ENCODE measurements at places on chromosomes 1 and 21.

- DNase-seq, result no peak
These were observed 437.6 kb downstream of the TTLL7 start for GRCh38 chr1:83561346-83561745.

- no peak for DNase-seq
These were observed 20.0 kb upstream of the C8B start for GRCh38 chr1:56985857-56986256.

DNA sequence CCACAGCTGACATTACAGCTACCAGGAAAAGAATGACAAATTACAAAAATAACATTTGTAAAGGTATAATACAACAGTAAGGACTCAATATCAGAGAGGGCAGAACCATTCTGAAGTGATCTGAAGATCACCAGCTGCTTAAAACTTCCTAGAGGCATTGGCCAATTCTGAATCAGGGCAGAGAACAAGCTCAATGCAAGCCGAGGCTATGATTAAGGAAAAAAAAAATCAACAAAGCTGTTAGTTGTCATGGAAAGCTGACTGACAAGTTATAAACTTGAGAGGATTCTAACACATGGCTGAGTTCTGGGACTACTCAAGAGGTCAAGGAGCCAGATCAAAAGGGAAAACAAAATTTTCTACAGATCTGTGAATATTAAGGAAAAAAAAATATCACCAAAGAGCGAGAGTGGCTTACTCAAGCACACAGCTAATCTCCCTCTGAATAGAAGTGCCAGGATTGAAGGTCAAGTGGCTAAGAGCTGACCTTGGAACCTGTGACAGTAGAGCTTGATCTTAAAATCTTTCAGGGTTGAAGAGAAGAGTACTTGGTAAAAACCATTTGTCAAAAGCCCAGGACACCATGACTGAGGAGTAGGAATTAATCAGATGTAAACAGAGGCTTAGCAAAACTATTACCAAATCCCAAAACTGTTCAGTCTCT, 383.4 kb downstream of the USP25 start:
- DNase-seq, result no peak

GRCh38 chr1:37564892-37565291, 8.2 kb downstream of the DNALI1 start:
- DNase-seq, result no peak

DNA sequence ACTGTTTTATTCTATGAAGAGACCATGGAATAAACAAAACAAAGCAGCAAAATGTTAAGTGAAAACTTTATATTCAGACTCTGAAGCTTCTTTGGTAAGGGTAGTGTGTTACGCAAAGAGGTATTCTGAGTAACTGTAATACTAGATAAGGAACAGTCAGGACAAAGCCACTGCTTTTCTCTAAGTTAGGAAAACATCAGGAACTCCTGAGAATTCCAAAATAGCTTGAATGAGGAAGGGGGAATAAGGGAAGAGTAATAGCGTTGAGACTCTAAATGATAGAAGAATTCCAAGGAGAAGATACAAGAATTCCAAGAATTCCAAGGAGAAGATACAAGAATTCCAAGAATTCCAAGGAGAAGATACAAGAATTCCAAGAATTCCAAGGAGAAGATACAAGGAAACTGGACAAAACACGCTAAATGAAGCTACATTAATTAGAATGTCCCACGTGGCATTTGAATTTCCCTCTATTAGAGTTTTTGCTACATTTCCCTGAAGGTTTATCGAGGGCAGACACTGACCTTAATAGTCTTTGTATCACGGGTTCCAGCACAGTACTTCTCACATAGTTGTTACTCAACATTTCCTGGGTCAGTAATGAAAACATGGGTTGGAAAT, 71.5 kb downstream of the SMYD3 start:
- no peak for DNase-seq

GRCh38 chr1:4756851-4757580, 102.6 kb downstream of the AJAP1 start:
- no peak for DNase-seq

DNA sequence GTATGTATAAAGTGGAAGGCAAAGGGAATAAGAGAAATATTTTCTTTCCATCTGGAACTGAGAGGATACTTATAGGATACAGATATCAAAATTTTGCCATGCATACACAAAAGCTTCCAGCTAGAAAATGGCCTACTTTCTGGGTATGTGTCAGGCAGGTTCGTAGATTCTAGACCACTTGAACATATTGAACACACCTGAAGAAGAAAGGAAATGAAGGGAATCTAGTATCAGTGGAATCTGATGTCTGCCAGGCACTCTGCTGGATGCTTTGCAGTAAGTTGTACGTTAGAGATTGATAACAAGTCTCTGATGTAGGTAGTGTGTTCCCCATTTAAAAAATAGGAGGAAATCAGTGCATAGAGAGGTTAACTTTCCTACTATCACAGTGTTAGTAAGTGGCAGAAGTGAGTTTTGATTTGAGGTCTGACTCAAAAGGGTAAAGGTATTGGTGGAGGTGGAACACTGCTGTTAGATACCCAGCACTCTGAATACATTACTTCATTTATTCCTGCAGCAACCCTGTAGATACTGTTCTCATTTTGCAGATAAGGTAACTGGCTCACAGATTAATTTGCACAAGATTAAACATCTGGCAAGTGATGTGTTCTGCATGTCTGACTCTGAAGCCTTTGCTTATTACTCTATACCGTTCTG, 3.0 kb downstream of the CAMSAP2 start:
- no peak for DNase-seq

- no peak for DNase-seq
These were observed 276.2 kb upstream of the LRRC7 start for GRCh38 chr1:69291541-69291940.

- no peak for DNase-seq
These were observed 18.9 kb downstream of the HSF2BP start for GRCh38 chr21:43640400-43640799.

- DNase-seq, result no peak
These were observed 140.9 kb upstream of the CTTNBP2NL start for GRCh38 chr1:112255080-112255479.

- DNase-seq, result no peak
These were observed 66.5 kb downstream of the UBE2T start for GRCh38 chr1:202275061-202275770.

GRCh38 chr1:2976180-2976562, 45.1 kb upstream of the ACTRT2 start:
- DNase-seq, result peak; percentile 0

DNA sequence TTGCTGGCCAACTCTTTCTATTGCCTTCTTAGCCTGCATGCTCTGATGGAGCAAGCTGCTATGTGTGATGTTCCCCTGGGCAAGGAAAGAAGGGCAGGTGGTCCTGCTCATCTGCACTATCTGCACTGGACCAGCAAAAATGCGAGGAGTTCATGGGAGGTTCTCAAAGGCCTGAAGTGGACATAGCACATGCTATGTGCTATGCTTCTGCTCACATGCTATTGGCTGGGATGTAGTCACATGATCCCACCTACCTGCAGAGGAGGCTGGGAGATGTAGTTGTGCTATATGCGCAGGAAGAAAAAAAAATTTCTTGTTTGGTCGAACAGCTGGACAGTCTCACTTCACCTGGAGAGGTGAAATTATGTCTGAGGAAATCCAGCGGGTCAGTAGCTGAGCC, 587.7 kb downstream of the MATN1 start:
- DNase-seq, result no peak

DNA sequence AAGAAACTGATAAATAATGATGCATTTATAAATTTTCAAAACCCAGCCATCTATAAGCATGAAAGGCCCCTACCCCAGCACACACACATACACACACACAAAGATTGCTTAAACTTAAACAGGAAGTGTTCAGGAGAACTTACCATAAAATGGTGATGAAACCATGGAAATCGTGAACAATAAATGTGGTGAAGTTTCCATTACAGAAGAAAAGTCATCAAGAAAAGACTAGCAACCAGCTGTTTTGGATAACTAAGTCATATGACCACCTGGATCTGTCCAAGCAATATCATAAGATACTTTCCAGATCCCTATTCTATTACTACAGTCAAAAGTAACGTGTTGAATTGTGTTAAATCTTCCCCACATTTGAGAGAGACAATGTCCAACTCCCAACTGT, 24.1 kb downstream of the RGS5 start:
- no peak for DNase-seq

DNA sequence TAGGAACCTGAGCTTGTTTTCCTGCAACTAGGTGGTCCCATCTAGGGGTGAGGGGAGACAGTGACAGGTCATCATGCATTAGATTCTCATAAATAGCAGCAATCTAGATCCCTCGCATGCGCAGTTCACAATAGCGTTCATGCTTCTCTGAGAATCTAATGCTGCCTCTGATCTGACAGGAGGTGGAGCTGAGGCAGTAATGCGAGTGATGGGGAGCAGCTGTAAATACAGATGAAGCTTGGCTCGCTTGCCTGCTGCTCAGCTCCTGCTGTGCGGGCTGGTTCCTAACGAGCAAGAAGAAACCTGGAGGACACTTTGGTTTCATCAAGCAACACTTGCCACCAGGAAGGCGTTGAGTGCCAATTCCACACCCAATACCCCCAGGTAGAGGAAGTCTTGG, 95.1 kb upstream of the OLIG2 start:
- no peak for DNase-seq

DNA sequence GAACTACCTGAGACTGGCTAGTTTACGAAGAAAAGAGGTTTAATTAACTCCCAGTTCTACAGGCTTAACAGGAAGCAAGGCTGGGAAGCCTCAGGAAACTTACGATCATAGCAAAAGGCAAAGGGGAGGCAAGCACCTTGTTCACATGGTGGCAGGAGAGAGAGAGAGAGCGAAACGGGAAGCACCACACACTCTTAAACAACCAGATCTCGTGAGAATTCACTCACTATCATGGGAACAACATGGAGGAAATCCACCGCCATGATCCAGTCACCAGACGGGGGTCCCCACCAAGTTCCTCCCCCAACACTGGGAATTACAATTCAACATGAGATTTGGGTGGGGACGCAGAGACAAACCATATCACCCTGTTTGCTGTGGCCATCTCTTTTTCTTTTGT, 11.8 kb downstream of the MT1HL1 start:
- DNase-seq, result no peak

GRCh38 chr1:7329868-7330615, 441.1 kb upstream of the VAMP3 start:
- DNase-seq, result no peak

DNA sequence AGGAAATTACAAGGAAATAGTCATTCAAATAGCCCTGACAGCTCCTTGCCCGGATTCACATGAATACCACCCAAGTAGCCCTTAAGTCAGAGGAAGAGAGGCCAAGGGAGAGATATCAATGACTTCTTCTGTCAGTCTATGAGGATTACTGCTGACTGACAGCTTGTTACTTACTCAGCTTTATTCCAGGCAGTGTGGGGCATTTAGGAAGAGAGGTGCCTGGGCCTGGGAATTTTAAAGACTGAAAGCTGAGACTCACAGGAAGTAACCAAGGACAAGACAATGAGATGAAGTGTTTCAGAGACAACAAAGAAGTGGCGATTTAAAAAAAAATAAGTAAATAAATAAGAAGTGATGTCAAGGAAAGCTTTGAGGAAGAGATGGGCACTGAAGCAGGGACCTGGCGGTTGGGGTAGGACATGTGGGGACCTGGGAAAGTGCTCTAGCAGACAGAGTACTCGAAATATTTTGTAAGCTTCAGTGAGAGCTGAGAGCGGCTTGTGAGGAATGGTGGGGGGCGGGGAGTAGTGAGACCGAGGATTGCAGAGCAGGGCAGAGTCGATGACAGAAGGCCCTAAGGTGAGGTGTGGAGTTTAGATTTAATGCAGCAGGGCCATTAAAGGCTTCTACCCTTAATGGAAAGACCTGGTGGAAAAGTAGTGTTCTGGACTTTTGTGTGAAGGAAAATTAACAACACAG, 58.9 kb downstream of the ST3GAL3 start:
- DNase-seq, result no peak

GRCh38 chr1:113557187-113557586, 166.9 kb downstream of the MAGI3 start:
- DNase-seq, result no peak

DNA sequence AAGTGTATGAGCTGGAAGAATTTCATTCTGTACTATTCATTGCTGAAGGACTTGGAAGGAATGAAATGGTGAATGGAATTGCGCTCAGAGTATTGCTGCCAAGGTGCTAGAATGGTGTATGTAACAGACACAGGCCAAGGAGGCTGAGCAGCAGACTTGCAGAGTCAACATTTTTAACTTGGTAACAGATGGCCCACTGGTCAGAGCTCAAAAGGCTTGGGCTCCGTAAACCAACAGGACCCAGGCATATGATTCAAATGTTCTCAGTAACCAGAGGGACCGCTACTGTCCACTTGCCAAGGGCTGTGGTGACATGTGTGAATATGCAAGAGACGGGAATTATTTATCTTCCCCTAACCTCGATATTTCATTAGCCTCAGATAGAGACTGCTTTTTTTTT, 28.8 kb upstream of the PTGFRN start:
- no peak for DNase-seq

DNA sequence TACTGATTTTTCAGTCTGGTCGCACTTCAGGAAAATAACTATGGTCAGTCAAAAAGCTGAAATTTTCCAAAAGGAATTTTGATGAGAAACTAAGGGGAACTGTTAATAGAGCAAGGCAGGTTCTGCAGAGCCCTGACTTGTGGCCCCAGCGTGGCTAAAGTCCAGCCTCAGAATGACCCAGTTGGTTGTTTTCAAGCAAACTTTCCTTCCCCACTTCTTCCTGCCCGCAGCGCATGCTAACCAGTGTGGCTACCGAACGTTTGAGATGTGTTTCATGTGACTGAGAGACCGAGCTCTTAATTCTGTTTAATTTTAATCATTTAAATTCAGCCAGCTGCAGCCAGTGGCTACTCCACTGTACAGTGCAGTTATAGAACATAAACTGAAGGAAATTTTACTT, 6.2 kb upstream of the IL10RB start:
- no peak for DNase-seq

- DNase-seq, result no peak
These were observed 182.3 kb downstream of the BARHL2 start for GRCh38 chr1:90534663-90535295.

GRCh38 chr1:12230549-12231275, 882 bp downstream of the VPS13D start:
- DNase-seq, result no peak

DNA sequence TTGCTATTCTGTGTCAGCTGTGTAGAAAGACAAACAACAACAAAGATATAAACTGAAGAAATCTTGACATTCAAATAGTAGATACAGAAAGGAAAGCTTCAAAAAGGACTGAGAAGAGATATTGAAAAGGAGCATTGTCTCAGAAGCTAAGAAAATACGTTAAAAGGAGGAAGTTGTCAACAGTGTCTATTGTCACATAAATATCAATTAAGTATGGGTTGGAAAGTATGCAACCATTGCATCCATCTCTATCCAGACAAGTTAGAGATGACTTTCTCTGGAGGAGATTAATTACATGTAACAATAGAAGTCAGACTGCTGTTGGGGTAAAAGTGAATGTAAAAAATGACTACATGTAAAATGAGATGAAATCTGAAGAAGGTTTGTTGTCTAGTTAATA, 29.7 kb upstream of the BRINP3 start:
- DNase-seq, result no peak

- DNase-seq, result no peak
These were observed 408.3 kb upstream of the NR5A2 start for GRCh38 chr1:199619223-199619622.

GRCh38 chr1:68065766-68066165, 15.3 kb upstream of the DIRAS3 start:
- DNase-seq, result no peak

- DNase-seq, result peak; percentile 42
These were observed 4.0 kb downstream of the CAPN2 start for GRCh38 chr1:223716302-223716862.

All from stimulated activated CD4-positive, alpha-beta T cell treated with anti-CD3 and anti-CD28 coated beads, Interleukin-4, amount 100 ng/mL, for 24 hours (primary cell).